ENCODE measurements at places on chromosomes 7 and 10.

- DNase-seq: no peak
These were observed 44.1 kb downstream of the HGF start for GRCh38 chr7:81725812-81726127.

DNA sequence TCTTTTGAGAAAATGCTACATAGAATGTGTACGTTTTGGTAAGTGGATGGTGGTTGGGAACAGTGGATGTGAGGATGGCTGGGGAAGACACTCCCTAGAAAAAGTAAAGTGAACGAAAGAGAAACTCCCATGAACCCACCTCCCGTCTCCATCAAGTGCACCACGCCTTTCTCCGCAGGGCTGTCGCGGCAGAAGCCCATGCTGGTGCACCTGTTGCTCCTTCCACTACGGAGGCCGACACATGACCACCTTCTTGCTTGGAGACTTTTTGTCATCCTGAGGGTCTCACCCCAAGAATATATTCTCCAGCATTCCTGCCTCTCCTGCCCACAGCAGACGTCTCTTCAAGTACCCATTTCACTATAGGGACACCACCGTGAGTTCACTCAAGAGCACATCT lies 630.4 kb upstream of the PFKP start:
- DNase-seq: no peak

DNA sequence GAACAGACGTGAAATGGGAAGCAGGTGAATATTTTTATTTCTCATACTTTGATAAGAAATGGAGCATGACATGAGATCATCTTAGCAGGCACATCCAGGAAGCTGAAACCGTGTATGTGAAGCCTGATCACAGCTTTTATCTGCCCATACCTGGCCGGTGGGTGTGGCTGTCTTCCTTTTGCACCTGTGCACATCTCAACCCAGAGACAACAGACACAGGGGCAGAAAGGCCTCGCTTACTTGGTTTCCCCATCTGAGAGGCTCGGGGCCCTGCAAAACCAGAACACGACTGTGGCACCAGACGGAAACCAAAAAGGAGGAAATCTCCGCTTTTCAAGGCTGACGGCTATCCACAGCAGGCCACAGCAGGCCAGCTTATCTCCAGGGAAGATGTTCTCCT lies 116.4 kb downstream of the TCERG1L start:
- no peak for DNase-seq

DNA sequence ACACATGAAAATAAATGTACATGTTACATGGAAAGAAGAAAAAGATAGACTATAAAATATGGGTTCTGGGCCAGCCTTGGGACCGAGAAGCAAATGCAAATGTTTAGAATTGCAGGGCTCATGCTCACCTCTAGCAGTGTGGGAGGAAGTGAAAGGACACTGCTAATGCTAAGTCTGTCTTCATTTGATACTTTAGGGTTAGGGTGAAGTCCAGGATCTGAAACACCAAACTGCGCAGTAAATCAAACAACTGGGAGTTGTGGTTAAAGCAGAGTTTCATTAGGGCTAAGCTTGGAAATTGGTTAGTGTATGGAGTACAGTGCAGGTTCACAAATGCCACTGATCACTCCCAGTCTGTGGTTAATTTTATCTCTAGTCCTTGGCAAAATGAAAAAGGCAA lies 73.2 kb upstream of the PDK4 start:
- DNase-seq: no peak

- no peak for DNase-seq
These were observed 73.2 kb downstream of the NKX6-2 start for GRCh38 chr10:132712743-132713142.

GRCh38 chr10:72088889-72089575 lies 681 bp upstream of the SPOCK2 start:
- DNase-seq: no peak

DNA sequence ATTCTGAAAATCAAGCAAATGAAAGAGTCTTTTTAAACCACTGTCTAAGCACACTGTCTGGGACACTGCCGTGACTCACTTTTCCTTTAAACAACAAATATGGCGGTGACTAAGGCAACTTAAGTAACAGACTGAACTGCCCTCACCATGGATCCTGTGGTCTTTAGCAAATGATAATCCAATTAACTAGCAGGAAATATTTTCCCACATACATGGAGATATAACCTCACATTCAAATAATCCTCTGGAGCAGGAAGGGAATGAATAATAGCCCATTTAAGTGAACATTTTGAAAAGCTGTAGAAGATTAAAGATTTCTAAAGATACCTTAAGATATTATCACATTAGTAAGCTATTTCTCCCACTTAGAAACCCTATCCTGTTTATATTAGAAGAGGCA lies 40.3 kb upstream of the LRRC17 start:
- DNase-seq: no peak

- DNase-seq: no peak
These were observed 58.7 kb upstream of the PRPS1L1 start for GRCh38 chr7:18086165-18087025.

DNA sequence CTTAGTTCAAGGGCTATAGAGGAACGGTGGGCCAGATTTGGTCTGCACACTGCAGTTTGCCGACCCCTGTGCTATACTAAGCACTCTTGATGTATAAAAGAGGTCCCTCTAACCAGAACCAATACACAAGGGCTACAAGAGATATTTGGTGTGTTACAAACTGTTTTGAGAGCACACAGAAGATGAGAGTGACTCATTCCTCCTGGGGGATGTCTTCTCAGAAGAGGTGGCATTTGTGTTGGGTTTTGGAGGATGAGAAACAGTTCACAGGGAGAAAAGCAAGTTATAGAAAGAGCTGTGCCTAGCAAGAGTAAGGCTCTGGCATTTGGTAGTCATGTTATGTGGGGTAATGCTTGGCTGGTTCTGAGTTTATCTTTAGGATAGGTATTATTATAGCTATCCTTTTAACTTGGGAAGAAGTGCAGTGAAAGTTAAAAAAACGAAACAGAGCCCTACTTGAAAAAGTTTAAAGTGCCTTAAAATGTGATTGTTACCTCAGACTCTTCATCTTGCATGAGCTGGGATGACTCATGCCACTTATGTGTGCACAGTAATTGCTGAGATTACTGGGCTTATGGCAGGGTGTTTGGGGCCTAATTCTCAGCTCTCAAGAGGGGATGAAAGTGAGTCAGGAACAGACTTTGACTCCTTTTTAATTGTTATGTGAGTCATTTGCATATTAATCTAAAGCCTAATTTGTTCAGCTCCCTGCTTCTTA lies 160.4 kb downstream of the KIF20B start:
- no peak for DNase-seq

- no peak for DNase-seq
These were observed 50.2 kb downstream of the FRMPD2 start for GRCh38 chr10:48224296-48224695.

DNA sequence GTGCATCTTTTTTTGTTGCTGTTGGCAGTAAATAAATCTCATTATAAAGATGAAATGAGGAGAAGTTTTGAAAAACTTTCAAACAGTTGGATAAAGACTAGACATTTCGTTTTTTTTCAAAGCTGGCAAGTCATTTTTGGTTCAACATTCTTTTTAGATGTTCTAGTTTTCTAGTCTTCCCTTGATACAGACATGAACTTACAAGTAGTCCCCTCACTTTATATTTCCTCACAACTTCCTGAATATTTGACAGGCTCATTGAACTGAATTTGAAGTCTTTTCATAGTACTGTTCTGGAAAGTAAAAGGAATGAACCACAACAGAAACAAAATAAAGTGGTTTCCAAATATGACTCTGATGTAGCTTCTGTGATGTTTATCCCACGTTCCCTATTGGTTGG lies 134.2 kb downstream of the NRCAM start:
- no peak for DNase-seq

GRCh38 chr10:17701301-17701700 lies 50.7 kb upstream of the TMEM236 start:
- DNase-seq: no peak
